Vagina (tissue), 2 donors: ENCODE measurements at places on chromosomes 4 and X.

DNA sequence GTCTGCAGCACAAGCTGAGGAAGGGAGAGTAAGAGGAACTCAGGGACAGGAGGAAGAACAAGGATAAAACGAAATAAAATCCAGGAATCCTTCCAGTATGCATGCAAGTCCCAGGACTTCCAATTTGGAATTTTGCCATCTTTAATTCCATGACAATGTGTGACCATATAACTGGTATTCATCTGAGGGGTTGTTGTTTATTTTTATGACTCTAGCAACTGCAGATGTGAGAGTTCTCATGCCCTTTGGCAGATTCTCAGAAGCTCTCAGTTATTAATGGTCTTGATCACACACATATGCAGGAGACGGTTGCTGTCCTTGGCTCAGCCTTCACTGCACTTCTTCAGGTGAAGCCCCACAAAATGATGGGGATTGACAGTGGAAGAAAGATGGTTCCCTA is 148.2 kb downstream of the SMIM20 start:
- DNase-seq: no peak

- DNase-seq: no peak
Observed at GRCh38 chr4:56741595-56741994, 60.5 kb upstream of the HOPX start.

- DNase-seq: no peak
Observed at GRCh38 chrX:53268173-53268572, 13.2 kb downstream of the IQSEC2 start.

DNA sequence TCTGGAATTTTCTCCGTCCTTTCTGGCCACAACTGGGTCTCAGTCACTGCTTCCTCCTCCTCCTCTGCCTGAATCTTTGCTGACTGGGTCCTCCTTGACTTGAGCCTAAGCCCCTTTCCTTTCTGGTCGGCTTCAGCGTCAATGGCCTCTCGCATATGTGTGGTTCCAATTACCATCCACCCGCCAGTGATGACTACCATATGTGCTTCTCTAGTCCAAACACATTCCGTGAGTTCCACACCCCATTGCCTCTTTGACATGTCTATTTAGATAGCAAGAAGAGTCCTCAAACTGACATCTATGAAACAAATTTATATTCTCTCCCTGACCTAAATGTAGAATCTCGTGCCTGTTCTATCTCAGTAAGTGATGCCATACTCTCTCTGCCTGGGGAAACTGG is 19.8 kb downstream of the MXRA5 start:
- no peak for DNase-seq
